ENCODE measurements at places on chromosomes 13 and 19.
A peak's percentile ranks its signal among the peaks of the same experiment; 100 is the strongest.

DNA sequence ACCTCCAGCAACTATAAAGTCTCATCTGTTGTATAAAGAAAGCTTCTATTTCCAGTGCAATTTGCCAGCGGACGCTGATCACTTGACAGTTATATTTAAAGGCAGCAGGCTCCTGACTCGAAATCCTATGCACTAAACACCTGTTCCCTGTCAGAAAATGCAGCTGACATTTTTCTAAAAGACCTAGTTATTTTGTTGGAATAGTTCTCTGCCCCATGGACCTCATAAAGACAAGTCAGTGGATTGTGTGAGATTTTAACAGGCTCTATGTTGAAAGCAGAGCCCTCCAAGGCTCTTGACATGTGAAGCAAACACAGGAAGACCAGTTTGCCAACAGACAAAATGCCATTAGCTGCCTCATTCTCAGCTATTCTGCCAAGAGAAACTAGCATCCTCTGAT is 304.7 kb upstream of the KLF12 start:
- no peak for DNase-seq

DNA sequence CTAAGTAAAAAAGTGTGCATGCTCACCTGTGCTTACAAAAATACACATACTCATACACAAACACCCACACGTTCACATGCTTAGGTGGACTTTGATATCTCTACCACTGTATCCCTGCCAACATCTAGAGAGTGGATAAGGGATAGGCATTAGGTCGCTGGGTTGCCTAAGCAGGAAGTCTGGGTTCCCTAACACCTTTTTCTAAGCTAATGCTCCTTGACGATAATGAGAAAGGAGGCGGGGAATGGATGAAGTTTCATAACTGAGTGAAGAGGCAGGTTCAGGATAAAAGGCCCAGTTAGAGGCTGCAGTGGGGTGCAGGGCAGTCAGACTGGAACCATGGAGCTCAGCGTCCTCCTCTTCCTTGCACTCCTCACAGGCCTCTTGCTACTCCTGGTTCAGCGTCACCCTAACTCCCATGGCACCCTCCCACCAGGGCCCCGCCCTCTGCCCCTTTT is 41.9 kb upstream of the CYP2A7 start:
- DNase-seq = no peak

DNA sequence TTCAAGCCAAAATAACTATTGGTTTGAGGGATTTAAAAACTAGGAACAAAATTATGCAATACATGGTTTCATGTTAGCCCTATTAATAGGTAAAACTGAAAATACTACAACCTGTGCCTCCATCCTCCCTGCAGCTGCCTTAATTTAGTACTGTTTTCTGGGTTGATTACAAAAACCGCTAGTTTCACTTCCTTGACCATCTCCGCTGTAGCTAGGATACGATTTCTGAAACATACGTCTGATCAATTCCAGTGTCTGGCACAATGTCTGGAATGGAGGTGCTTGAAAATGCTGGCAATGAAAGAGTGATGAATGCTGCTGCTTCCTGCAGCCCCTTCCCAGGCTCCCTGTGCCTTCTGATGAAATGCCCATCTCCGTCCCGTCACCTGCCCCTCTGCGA is 273.5 kb downstream of the SHISA2 start:
- no peak for DNase-seq

- no peak for DNase-seq
Observed at GRCh38 chr19:12656899-12657571, 9.5 kb downstream of the MAN2B1 start.

DNA sequence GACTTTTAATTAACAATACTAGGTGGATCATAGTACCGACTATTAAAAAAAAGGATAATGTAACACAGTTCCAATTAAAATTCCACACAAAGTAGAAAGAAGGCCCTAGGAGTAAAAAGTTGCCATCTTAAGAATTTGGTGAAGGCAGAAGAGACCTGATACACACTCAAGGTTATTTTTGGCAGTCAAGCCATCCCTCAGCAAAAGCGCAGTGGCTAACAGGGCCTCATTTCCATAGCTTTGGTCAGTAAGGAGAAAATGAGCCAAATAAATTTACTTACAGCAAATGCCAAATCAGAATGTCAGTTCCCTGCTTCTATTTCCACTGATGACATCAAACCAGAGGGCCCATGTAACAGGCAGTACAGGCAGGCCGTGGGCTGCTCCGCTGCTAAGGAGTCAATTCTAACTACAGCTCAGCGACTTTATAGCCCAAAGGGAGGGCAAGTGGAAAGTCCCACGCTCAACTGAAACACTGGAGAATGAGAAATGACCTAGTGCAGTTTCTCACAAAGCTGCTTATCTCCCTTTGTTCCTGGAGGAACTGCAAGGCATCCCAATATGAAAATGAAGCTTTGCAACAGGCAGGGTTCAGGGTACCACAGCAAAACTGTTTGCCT is 6.3 kb downstream of the ARGLU1 start:
- peak; percentile 7 for DNase-seq

DNA sequence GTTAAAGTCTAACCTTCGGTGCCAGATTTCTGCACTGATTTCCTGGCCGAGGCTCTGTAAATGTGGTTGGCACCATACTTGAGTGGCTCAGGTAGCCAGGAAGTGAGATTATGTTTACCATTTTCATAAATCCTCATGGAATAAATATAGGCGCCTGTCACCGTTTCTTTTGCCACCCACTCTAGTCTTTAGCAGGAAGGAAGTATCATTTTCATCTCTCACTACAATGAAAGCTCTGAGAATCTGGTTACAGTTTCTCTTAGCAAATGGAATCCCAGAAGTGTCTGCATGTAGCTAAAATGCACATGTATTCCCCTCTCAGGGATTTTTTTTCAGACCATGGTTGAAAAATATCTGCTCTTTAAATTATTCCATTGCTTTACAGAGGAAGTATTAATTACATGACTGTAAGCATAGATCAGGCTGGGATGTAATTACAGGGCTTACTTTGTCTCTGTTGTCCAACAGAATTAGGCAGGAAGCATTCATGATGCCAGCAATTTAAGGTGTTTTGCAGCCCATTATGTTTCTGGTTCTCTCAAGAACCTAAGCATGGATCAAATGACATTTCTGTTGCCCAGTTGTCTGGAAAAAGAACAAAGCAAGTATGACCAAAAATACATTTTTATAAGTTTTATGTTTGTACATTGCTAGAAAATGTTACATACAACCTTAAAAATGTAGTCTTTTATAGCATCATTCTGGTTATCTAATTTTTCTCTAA is 221.7 kb upstream of the SPRY2 start:
- DNase-seq = no peak

GRCh38 chr13:91565296-91565695 is 166.9 kb downstream of the GPC5 start:
- DNase-seq = no peak

Measured in T-helper 1 cell (primary cell).